ENCODE measurements at places on chromosomes 12 and 14.

- no peak for DNase-seq
Measured at GRCh38 chr12:124514145-124514995, 53.0 kb downstream of the NCOR2 start.

DNA sequence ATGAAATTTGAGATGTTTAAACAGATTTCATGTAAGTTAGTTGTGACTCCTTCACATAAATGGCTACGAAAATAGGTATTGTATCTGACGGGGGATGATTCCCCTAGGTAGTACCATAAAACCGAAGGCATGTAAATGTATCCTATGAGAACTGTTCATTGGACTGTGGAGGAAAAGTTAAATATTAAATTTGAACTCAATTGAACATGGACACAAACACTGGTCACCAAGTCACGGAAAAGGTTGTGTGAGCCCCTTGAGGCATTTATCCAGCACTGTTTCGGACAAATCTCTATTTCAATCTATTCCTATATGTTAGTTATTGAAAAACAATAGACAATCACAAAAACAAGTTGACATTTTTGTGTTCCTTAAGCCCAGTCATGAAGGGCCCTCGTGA, 1014.3 kb upstream of the NOVA1 start:
- no peak for DNase-seq

DNA sequence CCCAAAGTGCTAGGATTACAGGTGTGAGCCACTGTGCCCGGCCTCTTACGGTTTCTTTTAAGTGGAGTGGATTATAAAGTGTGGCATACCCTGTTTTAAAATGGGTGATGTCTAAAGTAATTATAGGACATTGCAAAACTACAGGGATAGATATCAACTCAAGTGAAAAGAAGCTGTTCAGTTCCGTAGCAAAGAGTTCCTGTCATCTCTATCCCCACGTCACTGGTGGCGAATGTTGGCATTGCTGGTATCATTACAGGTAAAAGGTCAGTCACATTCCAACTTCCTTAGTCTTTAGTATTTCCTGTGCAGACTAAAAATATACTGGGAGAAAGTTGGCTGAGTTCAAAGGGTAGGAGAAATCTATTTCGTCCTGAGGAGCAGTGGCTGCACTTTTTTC, 95.6 kb upstream of the SLC38A2 start:
- no peak for DNase-seq

GRCh38 chr14:89624500-89625156, 207.6 kb upstream of the FOXN3 start:
- no peak for DNase-seq

DNA sequence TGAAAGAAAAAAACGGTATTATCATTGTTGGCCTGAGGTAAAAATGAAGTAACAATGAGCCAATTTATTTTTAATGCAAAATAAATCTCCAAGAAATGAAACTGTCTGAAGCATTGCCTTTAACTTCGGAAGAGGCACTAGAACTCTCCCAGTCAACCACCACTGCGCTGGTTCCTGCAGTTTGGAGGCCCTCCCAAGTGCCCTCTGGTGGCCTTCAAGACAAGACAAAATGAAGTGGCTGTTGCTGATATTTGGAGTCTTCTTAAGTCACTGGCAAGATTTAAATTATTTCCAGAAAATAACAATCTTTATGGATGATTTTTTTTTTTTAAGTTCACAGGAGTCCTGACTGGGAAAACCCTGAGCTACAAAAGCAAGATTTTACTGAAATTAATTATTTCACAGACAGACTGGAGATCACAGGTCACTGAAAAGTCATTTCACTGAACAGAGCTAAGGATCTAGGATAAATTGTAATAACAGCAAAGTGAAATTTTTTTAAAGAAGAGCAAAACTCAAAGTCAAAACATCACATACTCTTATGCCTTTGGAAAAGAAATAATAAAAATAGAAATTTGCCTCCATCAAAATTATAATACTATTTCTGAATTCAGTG, 58.2 kb downstream of the DICER1 start:
- DNase-seq = peak; percentile 78

DNA sequence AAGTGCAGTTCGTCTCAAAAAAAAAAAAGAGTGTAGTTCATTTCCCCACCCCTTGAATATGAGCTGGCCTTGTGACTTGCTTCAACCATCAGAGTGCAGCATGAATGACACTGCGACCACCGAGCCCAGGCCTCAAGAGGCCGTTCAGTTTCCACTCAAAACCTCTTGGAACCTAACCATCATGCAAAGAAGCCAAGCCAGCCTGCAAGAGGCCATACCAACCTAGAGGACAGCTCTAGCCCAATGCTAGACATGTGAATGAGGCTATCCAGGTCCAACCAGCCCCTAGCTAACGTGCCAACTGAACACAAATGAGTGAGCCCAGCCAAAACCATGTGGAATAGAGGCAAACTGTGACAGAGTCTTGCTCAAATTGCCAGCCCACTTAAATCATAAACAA, 29.7 kb downstream of the R3HDM2 start:
- DNase-seq = no peak

- DNase-seq = peak; percentile 85
Measured at GRCh38 chr14:74459289-74459946, 33.4 kb upstream of the SYNDIG1L start.

DNA sequence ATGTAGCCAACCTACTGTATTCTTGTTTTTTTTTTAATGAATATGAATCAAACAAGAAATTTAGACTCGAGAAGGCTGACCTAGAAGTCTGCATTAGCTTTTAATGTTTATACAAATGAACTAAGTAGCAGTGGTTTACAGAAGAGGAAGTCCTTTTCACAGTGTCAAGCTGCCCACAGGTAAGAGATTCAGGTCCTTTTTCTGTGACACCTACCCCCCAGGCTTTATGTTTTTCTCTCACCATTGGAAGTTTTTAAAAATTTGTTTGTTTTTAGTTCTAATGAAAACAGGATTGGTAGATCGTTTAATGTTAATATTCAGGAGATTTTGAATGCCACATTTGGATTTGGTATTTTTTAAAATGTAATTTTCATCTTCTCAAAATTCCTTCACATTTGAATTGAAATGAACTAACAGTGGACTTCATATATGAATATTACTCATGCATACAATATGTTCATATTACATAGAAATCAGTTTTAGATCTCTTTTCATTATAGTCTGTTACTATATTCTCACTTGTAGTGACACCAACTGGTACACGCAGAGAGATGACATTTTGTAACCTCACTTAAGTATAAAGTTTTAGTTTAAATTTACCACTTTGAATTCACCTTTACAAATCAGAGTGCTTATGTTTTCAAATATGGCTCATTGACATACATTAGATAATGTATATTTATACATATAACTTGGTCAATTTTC, 29.7 kb downstream of the ATF7IP start:
- DNase-seq = no peak

DNA sequence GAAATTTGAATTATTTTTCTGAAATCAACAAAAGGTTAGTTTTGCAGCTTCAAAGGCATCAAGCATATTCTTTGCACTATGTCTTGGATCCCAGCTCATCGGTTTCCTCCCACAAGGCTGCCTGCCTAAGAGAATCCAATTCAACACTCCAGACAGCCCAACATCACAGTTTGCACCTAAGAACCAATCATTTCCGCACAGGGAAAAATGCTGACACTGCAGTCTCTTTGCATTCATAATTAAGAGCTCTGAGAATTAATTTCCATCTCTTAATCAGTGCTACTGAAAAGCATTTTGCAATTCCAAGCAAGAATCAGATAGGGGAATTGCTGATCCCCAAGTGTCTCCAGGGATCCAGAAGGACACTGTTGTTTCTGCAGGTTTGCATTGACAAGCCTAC, 175.9 kb downstream of the PIWIL1 start:
- DNase-seq = no peak

GRCh38 chr12:127396734-127397133, 870.2 kb upstream of the TMEM132C start:
- DNase-seq = no peak

DNA sequence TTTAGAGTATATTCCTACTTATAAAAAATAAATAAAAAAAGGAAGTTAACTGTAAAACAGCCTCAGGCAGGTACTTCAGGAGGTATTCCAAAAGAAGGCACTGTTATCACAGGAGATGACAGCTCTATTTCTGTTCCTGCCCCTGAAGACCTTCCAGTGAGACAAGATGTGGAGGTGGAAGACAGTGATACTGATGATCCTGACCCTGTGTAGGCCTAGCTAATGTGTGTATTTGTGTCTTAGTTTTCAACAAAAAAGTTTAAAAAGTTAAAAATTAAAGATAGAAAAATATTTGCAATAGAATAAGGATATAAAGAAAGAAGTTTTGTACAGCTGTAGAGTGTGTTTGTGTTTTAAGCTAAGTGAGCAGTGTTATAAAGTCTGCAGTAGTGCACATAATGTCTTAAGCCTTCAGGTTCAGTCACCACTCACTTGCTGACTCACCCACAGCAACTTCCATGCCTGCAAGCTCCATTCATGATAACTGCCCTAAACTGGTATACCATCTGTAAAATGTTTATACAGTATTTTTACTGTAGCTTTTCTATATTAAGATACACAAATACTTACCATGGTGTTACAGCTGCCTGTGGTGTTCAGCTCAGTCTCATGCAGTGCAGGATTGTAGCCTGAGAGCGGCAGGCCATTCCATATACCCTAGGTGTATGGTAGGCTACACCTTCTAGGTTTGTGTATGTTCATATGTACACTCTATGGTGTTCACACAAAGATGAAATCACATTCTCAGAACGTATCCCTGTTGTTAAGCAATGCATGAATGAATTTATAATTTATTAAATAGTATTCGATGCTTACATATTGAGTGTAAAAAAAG, 121.1 kb downstream of the ANO6 start:
- DNase-seq = no peak

- no peak for DNase-seq
Measured at GRCh38 chr14:61513986-61514830, 181.1 kb upstream of the HIF1A start.

- DNase-seq = no peak
Measured at GRCh38 chr12:103772367-103773108, 68.5 kb downstream of the NT5DC3 start.

GRCh38 chr12:104462931-104463339, 6.2 kb downstream of the CHST11 start:
- no peak for DNase-seq

DNA sequence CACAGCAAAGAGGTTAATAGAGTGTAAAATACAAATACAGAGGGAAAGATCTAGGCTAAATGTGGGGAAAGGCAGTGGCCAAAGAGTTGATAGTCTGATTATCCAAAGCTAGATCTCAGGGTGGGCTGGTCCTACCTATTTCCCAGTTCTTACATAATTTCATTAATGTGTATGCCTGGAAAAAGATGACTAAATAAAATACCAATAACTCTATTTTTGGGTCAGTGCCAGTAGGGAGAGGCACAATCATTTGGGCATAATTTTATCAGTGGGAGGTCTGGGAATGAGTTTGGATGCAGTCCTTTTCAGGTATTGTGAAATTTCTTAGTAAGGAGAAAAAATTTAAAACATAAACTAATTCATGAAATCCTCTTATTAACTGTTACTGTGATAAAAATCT, 30.6 kb upstream of the CLEC14A start:
- DNase-seq = no peak

- DNase-seq = no peak
Measured at GRCh38 chr14:104558231-104559027, 21.1 kb upstream of the C14orf180 start.

DNA sequence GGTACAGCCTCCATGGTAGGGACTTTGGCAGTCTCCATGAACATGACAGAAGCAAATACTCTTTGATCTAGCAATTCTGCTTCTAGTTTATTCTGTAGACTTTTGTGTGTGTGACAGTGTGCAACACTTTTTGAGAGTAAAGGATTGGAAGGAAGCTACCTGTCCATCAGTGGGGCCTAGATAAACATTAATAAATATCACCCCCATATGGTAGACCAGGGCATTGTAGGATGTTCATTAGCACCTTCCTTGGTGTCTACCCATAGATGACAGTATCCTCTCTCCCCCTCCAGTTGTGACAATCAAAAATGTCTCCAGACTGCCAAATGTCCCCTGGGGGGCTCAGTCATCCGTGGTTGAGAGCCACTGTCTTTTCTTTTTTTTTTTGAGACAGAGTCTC, 10.8 kb downstream of the SNRNP35 start:
- peak; percentile 34 for DNase-seq

DNA sequence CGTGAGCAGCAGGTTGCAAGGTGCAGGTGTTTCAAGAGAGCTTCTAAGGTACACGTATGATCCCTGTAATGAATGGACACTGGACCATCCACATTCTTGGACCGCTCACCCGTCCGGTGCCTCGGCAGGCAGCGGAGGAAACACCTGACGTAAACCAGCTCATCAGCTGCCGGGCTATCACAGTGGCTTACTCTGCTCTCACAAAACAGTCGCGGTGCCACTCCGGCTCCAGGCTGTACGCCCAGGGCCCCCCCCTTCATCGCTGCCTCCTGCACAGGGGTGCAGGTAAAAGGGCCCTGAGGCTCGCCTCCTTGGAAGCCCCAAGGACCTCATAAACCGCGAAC, 436 bp downstream of the VPS33A start:
- peak; percentile 60 for DNase-seq

- DNase-seq = no peak
Measured at GRCh38 chr12:132160016-132160415, 15.8 kb downstream of the NOC4L start.

GRCh38 chr12:226401-226800, 12.4 kb upstream of the SLC6A12 start:
- DNase-seq = no peak

DNA sequence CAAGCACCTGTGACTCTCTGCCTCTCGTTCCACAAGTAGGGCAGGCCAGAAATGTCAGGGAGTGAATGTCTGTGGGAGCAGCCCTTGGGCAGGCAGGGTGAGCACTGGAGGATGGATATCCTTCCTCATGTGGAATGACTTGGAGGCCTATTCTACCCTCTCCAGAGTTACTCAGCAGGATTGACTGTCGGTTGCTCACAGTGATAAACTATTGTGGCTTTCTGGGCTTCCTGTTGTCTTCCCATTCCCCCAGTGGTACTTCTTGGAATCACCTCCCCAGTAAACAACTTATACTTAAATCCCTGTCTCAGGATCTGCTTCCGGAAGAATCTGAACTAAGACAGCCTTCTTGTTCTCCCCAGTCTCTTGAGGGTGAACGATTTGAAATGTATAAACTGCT, 79.6 kb upstream of the MANSC4 start:
- DNase-seq = no peak

- peak; percentile 84 for DNase-seq
Measured at GRCh38 chr12:52006726-52007157, at the start of gene TAMALIN. Gene TAMALIN, plus strand, starts transcription at chr12:52006946. Its CDS starts 74 bp downstream, at chr12:52007020.

DNA sequence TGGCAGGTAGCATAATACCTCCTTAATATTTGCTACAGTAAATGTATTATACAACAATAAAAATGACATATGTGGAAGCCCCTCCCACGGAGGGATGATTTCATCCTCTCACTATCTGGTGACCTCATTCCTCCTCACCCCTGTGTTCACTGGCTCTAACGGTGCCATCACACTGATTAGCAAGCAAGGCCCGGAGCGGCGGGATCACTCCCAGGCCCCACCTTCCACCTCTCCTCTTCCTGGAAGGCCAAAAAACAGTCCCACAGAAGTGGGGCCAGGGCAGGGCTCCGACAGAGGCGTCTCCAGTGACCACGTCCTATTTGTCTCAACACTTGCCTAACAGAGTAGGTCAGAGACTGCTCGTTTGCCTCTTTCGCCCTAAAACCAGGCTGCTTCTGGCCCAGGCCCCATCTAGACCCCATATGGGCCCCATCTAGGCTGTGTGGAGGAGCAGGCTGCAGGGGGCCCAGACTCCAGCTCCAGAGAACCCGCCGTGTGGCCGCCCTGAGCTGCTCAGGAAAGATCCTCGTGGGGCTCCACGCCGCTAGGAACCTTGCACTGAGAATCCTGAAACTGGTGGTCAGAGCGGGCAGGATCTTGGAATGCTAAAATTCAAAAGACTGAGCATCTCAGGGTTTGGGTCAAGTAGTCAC, 3.7 kb downstream of the SELPLG start:
- DNase-seq = no peak
